RPMI7951 (cell line): ENCODE measurements at places on chromosomes 16 and 17. TPM values are rescaled to one million over a fixed set of nuclear protein-coding genes. Genes with fewer than 3 reads are reported as not detected.

The LGALS9 gene
- total RNA-seq: 6.4 and 7.1 TPM in 2 replicates

The DBF4B gene
- 6.4 and 10.0 TPM in 2 replicates for total RNA-seq

The OR3A2 gene
- not detected in 2 replicates for total RNA-seq

The KLHL11 gene
- total RNA-seq: 11.8 and 18.3 TPM in 2 replicates

The PRSS33 gene
- total RNA-seq: not detected in 2 replicates

The HSBP1 gene
- 128 and 167 TPM in 2 replicates for total RNA-seq

The CASKIN2 gene
- total RNA-seq: 4.2 and 5.5 TPM in 2 replicates

The TBC1D3H gene
- not detected in 2 replicates for total RNA-seq

The ZFP3 gene
- 0.36 and 0.39 TPM in 2 replicates for total RNA-seq

The CES5A gene
- total RNA-seq: not detected in 2 replicates

The DNASE1L2 gene
- 0.39 and 0.60 TPM in 2 replicates for total RNA-seq

The CCL4L2 gene
- total RNA-seq: not detected in 2 replicates

The CES2 gene
- 19.2 and 21.3 TPM in 2 replicates for total RNA-seq

The C16orf96 gene
- total RNA-seq: not detected in 2 replicates

The SPATA22 gene
- total RNA-seq: not detected in 2 replicates

The PDILT gene
- not detected in 2 replicates for total RNA-seq

The SNN gene
- 7.1 and 7.2 TPM in 2 replicates for total RNA-seq
